Stimulated activated CD4-positive, alpha-beta T cell treated with anti-CD3 and anti-CD28 coated beads, TNF-alpha, amount 100 ng/mL, for 48 hours (primary cell): ENCODE measurements at places on chromosomes 16 and 17.

DNA sequence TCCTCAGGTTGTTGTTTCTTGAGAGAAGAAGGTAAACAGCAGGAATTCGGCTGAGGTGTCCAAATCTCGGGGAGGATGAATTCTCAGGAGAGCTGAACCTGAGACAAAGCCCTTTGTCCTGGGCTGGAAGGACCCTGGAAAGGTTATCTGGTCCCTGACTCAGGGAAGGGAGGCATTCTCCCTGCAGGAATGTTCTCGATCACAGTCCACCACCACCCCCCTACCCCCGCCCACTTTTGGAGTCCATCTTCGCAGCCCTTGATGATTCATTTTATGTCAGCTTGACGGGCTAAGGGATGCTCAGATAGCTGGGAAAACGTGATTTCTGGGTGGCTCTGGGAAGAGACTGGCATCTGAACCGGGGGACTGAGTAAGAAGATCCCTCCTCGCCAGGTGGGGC, 1.4 kb upstream of the CEP295NL start:
- no peak for DNase-seq

DNA sequence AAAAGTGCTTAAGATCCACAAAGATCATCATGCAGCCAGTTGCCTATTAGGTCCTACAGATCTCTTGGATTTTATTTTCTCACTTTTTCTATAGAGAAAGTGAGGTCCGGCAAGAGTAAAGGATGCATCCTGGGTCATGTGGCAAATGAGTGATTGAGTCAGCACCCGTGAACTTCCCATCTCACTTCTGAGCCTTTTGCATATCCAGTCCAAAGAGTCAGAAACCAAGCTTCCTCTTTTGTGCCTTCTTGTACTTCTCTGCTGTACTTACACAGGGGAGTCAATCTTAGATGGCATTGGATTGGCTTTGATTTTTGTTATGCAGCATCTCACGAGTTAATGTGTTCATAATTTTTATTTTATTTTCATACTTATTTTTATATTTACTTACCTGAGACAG, 114.2 kb upstream of the IRX5 start:
- no peak for DNase-seq

- no peak for DNase-seq
Measured at GRCh38 chr17:5785338-5785737, 201.0 kb upstream of the NLRP1 start.

GRCh38 chr17:640436-640835, 74.2 kb downstream of the VPS53 start:
- no peak for DNase-seq

- no peak for DNase-seq
Measured at GRCh38 chr17:27889711-27890251, 3.4 kb downstream of the LYRM9 start.
